ENCODE measurements at places on chromosomes 6 and 20.

- DNase-seq, result no peak
These were observed 82.2 kb downstream of the SOD2 start for GRCh38 chr6:159610881-159611280.

GRCh38 chr20:51955756-51956155 is 153.4 kb upstream of the SALL4 start:
- no peak for DNase-seq

DNA sequence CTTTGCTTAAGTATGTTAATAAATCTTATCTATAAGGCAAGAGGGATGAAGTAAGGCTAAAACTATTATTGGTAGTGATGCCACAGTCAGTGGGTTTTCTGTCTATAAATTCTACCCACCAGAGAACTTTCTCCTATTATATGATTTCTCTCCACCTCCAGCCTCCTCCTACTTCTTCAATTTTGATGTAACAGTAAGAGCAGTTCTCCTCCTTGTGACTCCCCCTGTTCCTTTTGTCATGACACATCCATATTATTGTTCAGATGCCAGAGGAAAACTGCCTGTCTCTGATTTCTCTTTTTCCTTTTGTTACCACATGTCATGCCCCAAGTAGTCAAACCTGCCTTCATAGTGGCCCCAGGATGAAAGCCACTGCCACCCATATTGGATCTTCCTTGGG is 9.1 kb upstream of the RCAN2 start:
- DNase-seq, result no peak

GRCh38 chr6:154229786-154230185 is 126.8 kb downstream of the IPCEF1 start:
- DNase-seq, result no peak

Data from H4 (cell line).